ENCODE measurements at places on chromosomes 4 and X.

DNA sequence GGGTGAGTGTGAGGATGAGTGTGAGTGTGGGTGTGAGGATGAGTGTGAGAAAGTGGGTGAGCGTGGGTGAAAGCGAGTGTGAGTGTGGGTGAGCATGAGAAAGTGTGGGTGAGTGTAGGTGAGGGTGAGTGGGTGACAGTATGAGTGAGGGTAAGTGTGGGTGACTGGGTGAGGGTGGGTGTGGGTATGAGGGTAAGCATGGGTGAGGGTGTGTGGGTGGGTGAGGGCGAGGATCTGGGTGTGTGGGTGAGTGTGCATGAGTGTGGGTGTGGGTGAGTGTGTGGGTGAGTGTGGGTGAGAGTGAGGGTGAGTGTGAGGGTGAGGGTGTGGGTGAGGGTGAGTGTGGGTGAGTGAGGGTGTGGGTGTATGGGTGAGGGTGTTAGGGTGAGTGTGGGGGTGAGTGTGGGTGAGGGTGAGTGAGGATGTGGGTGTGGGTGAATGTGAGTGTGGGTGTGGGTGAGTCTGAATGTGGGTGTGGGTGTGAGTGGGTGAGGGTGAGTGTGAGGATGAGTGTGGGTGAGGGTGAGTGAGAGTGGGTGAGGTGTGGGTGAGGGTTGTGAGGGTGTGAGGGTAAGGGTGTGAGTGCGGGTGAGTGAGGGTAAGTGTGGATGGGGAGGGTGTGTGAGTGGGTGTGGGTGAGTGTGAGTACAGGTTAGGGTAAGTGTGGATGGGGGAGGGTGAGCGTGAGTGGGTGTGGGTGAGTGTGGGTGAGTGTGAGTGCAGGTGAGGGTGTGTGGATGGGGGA lies 48.9 kb downstream of the ING2 start:
- no peak for DNase-seq

GRCh38 chr4:89001647-89002445 lies 55.1 kb downstream of the FAM13A start:
- no peak for DNase-seq

- DNase-seq: no peak
Observed at GRCh38 chr4:7810783-7811535, 128.7 kb downstream of the AFAP1 start.

- DNase-seq: no peak
Observed at GRCh38 chr4:185713731-185714130, 98.3 kb downstream of the SORBS2 start.

- no peak for DNase-seq
Observed at GRCh38 chr4:84417997-84418709, 80.9 kb downstream of the NKX6-1 start.

DNA sequence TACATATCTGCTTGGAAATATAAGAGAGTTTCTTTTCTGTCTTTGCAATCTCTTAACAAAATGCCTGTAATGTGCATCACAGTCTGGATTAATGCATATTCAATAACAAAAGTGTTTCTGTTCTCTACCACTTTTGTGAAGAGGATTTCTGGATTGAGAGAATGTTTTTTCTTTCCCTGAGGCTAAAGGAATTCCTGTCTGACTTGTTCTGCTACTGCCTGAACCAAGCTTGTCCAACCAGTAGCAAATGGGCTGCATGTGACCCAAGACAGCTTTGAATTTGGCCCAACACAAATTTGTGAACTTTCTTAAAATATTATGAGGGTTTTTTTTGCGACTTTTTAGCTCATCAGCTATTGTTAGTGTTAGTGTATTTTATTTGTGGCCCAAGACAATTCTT lies 1133.9 kb downstream of the SH3BGRL start:
- no peak for DNase-seq

DNA sequence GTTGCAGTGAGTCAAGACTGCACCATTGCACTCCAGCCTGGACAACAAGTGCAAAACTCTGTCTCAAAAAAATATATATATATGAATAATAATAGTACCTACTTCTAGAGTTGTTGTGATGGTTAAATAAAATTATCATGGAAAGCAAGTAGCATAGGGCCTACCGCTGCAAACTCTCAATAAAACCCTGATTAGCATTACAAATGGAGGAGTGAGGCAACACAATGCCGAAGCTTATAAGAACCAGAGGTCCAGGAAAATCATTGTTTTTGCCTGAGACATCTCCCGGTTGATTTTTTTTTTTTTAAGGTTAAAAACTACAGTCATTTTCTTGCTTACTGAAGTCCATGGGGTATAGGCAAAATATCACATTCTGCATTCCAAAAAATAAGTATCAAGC lies 185.0 kb upstream of the GALNT7 start:
- DNase-seq: no peak

GRCh38 chr4:73676861-73677323 lies 56.7 kb upstream of the RASSF6 start:
- no peak for DNase-seq

DNA sequence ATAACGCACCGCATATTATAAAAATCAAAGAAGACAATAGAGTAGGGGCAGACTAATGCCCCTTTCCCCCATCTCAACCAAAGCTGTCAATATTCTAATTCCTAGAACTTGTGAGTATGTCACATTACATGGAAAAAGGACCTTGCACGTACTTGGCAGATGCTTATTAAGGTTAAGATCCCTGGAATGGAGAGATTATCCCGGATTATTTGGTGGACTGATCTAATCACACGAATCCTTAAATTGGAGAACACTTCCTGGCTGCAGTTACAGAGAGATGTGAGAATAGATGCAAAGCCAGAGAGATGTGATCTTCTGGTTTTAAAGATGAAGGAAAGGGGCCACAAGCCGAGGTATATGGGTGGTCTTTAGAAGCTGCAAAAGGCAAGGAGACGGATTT lies 548.7 kb downstream of the SPRY1 start:
- no peak for DNase-seq

GRCh38 chrX:19595043-19595677 lies 79.9 kb upstream of the MAP3K15 start:
- DNase-seq: no peak

All from fibroblast of skin of abdomen (primary cell).